ENCODE measurements at places on chromosomes 11 and 22.

- DNase-seq = no peak
Observed at GRCh38 chr11:134667175-134667500, 255.1 kb upstream of the B3GAT1 start.

- DNase-seq = no peak
Observed at GRCh38 chr11:133243832-133244231, 288.5 kb downstream of the OPCML start.

DNA sequence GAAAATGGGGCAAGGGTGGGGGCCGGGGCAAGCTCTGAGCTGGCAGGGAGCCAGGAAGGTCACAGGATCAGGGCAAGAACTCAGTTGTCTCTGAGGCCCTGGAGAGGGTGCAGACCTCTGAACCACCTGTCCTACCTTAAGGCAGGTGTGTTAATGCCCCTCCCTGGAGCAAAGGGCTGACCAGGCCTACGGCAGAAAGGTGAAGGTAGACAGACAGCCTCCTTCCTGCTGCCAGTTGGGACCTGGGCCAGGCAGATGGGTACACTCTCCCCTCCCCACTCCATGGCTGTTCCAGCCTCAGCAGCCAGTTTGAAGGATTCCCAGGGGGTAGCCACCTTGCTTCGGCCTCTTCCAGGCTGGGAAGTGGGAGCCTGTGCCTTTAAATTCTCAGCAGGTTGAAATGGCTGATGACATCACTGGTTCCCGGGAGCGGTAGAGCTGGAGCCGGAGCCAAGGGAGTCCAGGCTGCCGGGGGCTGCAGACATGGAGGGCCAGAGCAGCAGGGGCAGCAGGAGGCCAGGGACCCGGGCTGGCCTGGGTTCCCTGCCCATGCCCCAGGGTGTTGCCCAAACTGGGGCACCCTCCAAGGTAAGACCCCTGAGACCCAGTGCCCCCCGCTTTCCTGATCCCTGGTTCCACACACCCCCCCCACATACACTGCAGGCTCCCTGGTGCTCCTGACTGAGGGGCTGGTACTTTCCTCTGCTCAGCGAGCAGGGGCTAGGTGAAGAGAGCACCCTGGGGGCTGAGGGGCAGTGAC is at the start of gene INPP5J:
TSS of gene INPP5J (plus strand) at position 435 of the 760 bp plus-strand sequence. CDS start at position 484, 49 bp downstream.
- DNase-seq = no peak

DNA sequence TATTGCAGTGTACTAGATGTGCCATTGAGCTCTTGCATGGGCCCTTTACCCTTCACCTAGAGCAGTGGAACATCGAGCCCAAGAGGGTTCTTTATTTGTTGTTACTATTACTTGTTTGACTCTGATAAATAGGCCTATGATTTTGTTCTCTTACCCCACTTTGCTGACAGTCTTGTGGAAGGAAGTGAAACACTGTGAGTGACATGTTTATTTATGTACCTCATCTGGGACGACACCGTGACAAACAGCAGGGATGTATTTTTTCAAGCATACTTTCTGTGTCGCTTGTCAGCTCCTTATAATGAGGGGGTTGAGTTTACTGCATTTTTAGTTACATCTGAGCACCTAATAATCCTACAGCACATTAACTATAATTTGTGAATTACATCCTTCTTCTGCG is 1010.3 kb upstream of the TENM4 start:
- DNase-seq = no peak

DNA sequence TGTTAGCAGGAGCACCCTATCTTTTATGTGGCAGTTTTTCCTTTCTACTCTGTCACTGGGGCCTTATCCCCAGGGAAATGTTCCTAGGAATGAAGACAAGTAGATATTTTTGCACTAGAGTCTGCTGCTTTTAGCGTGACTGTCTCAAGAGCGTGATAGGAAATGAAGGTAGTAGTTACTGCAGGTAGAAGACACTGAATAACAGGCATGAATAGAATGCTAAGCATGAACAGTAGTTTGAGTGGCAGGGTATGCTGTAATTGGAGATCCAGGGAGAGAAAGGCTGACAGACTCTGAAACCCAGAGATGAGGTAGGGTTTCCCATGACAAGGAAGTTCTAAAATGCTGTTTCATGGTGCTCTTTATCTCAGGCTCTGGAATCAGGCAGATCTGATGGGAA is 475.1 kb downstream of the NELL1 start:
- DNase-seq = no peak

Data from CD4-positive, alpha-beta T cell treated with Interleukin-2 at 100 ng/mL for 4 hours (primary cell).